Spleen (tissue), 13 donors: ENCODE measurements at places on chromosomes 1 and 21. TPM values are rescaled to one million over a fixed set of nuclear protein-coding genes. Genes with fewer than 3 reads are reported as not detected.

Gene OR2L8
- total RNA-seq: 1.9 TPM

GRCh38 chr1:116006486-116006964 lies 30.2 kb downstream of the SLC22A15 start:
- no peaks in the 10 kb centered on the region for H3K36me3 ChIP-seq
- no peaks in the 10 kb centered on the region for H3K27me3 ChIP-seq
- no peak overlapping the region for H3K27ac ChIP-seq
- peaks cover 10% of the 10 kb centered on the region for H3K4me1 ChIP-seq
- no peak for DNase-seq

Gene SPRR2G
- total RNA-seq: not detected

Gene KLF17
- not detected for total RNA-seq

Gene RBM11
- total RNA-seq: 2.5 TPM

DNA sequence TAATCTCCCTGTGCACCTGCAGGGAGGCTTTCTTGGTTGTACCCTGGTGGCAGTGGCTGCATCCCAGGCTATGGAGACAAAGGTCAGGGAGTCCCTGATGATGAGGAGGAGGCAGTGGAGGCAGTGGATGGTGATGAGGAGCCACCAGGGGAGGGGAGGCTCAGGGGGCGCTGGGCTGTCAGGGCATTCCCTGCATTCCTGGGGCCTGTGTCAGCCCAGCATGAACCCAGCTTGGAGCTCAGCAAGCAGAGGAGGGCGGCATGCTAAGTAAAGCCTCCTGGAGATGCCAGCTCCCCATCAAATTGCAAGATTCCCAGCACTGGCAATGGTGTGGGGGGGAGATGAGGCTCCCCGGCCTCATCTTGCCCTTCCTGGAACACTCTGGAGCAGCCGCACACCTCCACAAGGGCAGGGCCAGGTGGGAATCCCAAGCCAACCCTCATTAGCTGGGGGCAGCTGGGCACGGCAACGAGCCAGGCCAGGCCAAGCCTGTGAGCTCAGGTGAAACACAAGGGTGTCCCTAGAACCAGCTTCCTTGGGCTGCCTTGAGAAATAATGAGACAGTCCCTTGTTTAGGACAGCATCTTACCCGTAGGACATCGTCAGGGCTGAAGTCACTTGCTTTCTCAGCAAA lies 469.5 kb downstream of the MATN1 start:
- no peak overlapping the region for H3K27ac ChIP-seq
- no peaks in the 10 kb centered on the region for H3K36me3 ChIP-seq
- no peak for DNase-seq
- peaks cover 62% of the 10 kb centered on the region for H3K27me3 ChIP-seq
- H3K4me1 ChIP-seq: no peaks in the 10 kb centered on the region
- H3K4me3 ChIP-seq: no peak overlapping the region

DNA sequence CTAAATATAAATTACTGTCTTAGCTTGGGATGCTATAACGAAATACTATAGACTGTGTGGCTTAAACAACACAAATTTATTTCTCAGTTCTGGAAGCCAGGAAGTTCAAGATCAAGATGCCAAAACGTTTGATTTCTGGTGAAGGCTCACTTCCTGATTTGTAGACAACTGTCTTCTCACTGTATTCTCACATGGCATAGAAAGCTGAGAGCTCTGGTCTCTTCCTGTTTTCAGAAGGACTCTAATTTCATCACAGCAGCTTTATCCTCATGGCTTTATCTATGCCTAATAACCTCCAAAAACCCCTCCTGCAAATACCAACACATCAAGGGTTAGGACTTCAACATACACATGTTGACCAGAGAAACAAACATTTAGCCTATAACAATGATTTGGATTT lies 1795.5 kb downstream of the MRPL39 start:
- H3K4me1 ChIP-seq: no peaks in the 10 kb centered on the region
- H3K36me3 ChIP-seq: no peaks in the 10 kb centered on the region
- no peak overlapping the region for H3K4me3 ChIP-seq
- H3K27ac ChIP-seq: no peak overlapping the region
- DNase-seq: no peak

GRCh38 chr1:111602302-111602701 lies 17.3 kb upstream of the RAP1A start:
- no peak for DNase-seq
- peak overlapping the region; percentile 67 for H3K27ac ChIP-seq
- no peak overlapping the region for H3K4me3 ChIP-seq
- H3K4me1 ChIP-seq: peaks cover 65% of the 10 kb centered on the region

Gene GPR25
- not detected for total RNA-seq

DNA sequence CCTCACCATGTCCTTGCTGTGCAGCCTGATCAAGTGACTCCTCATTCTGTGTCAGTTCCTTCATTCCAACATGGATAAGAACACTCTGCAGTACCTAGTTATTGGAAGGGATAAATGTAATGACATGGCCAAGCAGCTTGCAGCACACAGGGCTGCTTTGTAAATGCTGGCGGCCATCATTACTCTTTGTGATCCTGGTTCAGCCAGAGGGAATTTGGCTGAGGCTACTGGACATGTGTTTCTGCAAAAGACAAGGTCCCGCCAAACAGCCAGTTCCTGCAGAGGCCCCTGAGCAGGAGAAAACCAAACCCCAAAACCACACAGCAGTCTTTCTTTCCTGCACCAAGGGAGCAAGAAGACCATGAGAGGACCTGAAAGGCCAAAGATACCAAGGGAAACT lies 495.8 kb downstream of the AJAP1 start:
- H3K27me3 ChIP-seq: no peaks in the 10 kb centered on the region
- no peaks in the 10 kb centered on the region for H3K4me1 ChIP-seq

GRCh38 chr1:101236516-101237228 lies at the start of gene S1PR1:
TSS of gene S1PR1 (plus strand) at chr1:101237019. CDS start at chr1:101238985, 1,966 bp downstream.
- H3K27ac ChIP-seq: peak within 1 kb of the TSS; percentile 99
- H3K4me1 ChIP-seq: peaks cover 51% of the 10 kb centered on the region
- no peaks in the 10 kb centered on the region for H3K36me3 ChIP-seq

DNA sequence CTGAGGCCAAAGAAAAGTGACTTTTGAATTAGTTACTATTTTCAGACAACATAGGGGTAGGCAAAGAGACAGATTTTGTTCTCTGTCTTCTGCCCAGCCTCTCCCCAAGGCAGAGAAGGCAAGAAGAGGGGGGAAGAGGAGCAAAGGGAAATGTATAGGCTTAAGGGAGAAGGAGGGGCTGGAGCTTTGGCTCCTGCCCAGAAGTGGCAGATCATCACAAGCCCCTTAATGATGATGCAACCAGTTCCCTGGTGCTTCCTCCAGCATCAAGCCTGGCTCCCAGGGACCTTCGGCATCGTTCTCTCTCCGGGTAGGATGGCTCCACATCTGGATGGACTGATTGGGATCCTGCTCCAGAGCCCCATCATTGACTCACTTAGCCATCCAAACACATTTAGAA lies 112.8 kb downstream of the KCND3 start:
- H3K4me1 ChIP-seq: peaks cover 21% of the 10 kb centered on the region
- H3K4me3 ChIP-seq: no peak overlapping the region
- no peaks in the 10 kb centered on the region for H3K27me3 ChIP-seq
- no peak overlapping the region for H3K27ac ChIP-seq
- no peak for DNase-seq
- no peaks in the 10 kb centered on the region for H3K36me3 ChIP-seq

Gene AKR7A3
- 0.97 TPM for total RNA-seq

- H3K27ac ChIP-seq: no peak overlapping the region
- DNase-seq: peak; percentile 35
- H3K27me3 ChIP-seq: no peaks in the 10 kb centered on the region
- H3K4me1 ChIP-seq: peaks cover 16% of the 10 kb centered on the region
Measured at GRCh38 chr1:1947493-1947892, 28.4 kb upstream of the TMEM52 start.

GRCh38 chr1:163652441-163652840 lies 330.7 kb downstream of the NUF2 start:
- no peaks in the 10 kb centered on the region for H3K4me1 ChIP-seq
- no peak overlapping the region for H3K4me3 ChIP-seq
- DNase-seq: no peak
- no peak overlapping the region for H3K27ac ChIP-seq
- no peaks in the 10 kb centered on the region for H3K36me3 ChIP-seq
- H3K27me3 ChIP-seq: no peaks in the 10 kb centered on the region

Gene KRTAP10-6
- not detected for total RNA-seq

GRCh38 chr1:60090655-60091054 lies 17.1 kb upstream of the C1orf87 start:
- H3K4me1 ChIP-seq: no peaks in the 10 kb centered on the region
- H3K36me3 ChIP-seq: no peaks in the 10 kb centered on the region
- no peak overlapping the region for H3K4me3 ChIP-seq
- DNase-seq: no peak

Gene KCNJ9
- not detected for total RNA-seq

DNA sequence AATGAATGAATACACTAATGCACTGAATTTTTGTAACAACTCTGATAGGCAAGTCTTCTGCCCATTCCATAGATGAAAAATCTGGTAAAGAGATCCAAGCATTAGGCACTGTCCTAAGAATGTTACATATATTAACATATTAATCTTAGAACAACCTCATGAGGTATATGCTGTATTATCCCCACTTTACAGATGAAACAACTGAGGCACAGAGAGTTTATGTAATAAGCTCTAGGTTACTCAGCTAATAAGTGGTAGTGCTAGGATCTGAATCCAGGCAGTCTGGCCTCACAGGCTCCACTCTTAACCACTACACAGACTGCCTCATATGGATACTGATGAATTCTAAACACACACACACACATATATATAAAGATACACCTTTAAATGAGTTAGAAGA lies 52.8 kb downstream of the TRAF5 start:
- H3K36me3 ChIP-seq: peaks cover 7% of the 10 kb centered on the region
- DNase-seq: no peak
- no peak overlapping the region for H3K27ac ChIP-seq
- no peaks in the 10 kb centered on the region for H3K27me3 ChIP-seq
- no peak overlapping the region for H3K4me3 ChIP-seq
- H3K4me1 ChIP-seq: peaks cover 20% of the 10 kb centered on the region

GRCh38 chr1:116166655-116167054 lies 55.5 kb downstream of the MAB21L3 start:
- no peaks in the 10 kb centered on the region for H3K36me3 ChIP-seq
- H3K4me1 ChIP-seq: no peaks in the 10 kb centered on the region
- no peak for DNase-seq
- peaks cover 4% of the 10 kb centered on the region for H3K27me3 ChIP-seq
- H3K4me3 ChIP-seq: no peak overlapping the region
- H3K27ac ChIP-seq: no peak overlapping the region

Gene MAP3K21
- total RNA-seq: 1.5 TPM

DNA sequence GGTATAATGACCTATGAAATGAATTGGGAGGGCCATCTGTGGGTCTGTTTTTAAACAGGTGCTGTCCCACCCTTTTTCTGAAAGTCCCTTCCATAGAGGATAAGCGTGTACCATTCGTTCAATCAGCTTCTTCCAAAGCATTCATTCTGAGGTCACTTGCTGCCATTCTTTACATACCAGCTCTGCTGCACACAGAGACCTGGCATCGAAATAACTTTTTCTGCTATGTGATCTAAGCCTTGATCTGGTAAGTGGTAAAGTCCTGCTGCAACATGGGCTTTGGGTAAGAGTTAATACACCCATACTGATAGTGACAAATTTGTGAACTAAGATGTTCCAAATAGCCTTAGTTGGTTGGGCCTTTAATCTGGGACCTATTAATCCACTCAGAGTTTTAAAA lies 38.9 kb downstream of the DR1 start:
- H3K27me3 ChIP-seq: no peaks in the 10 kb centered on the region
- no peak overlapping the region for H3K27ac ChIP-seq
- no peaks in the 10 kb centered on the region for H3K4me1 ChIP-seq
- no peak for DNase-seq

- no peak overlapping the region for H3K4me3 ChIP-seq
- H3K4me1 ChIP-seq: no peaks in the 10 kb centered on the region
- no peaks in the 10 kb centered on the region for H3K36me3 ChIP-seq
- no peak for DNase-seq
Measured at GRCh38 chr1:61370177-61370912, 288.0 kb downstream of the NFIA start.

DNA sequence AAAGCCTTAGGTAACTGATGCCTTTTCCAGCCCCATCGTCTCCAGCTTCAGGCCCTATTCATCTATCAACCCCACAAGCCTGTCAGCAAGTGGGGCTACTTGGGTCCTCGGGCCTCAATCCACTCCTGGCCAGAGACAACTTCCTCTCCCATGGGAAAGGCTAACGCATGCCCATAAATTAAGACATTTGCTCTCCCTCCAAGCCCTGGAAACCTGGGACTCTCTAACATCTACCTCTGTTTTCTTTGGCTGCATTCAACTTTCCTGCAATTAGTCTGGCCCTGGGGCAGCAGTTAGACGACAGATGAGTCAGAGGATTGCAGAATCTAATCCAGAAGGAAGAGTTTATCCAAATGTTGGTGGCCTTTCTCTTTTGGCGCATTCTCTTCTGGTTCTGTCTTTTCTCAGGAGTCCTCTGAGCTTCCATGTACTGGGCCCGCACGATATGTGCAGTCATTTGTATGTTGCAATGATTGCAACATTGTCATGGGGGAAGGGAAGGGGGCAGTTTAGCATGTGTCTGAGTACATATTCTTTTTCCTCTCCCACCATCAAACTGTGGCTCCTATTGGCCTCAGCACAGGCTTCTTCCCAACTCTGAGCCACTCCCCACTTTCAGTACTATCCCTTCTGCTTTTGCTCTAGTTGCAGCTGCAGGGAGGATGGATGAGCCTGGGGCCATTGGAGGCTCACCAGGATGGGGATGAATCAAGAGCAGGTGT lies 54.4 kb downstream of the NAV1 start:
- peak; percentile 59 for DNase-seq
- no peak overlapping the region for H3K4me3 ChIP-seq
- no peaks in the 10 kb centered on the region for H3K27me3 ChIP-seq
- no peaks in the 10 kb centered on the region for H3K4me1 ChIP-seq
- H3K27ac ChIP-seq: no peak overlapping the region

Gene G0S2
- total RNA-seq: 12.5 TPM

DNA sequence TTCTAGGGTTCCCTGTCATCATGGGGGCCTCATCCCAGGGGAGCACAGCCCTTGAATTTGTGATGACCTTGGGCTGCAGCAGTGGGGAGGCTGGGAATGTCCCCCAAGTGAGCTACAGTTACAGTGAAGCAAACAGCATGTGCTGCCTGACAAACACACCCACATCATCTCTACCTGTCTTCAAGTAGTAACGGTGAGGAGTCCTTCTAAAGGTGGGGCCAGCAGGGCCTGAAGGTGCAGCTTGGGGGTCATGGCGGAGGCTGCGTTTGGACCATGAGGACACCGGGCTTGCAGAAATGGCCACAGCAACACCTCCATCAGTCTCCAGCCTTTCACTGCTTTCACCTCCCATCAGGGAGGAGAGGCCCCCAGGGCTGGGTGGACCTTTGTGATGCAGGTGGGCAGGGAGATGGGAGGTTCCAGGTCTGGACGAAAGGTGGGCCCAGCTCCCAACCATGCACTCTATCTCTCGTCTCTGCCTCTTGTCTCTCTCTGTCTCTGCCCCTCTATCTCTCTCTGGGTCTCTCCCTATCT lies 55.7 kb downstream of the WNT9A start:
- DNase-seq: peak; percentile 64
- peaks cover 8% of the 10 kb centered on the region for H3K27me3 ChIP-seq
- H3K36me3 ChIP-seq: no peaks in the 10 kb centered on the region
- no peak overlapping the region for H3K27ac ChIP-seq

GRCh38 chr1:113975211-113975895 lies 3.9 kb upstream of the OLFML3 start:
- peaks cover 31% of the 10 kb centered on the region for H3K36me3 ChIP-seq
- no peak overlapping the region for H3K4me3 ChIP-seq
- H3K4me1 ChIP-seq: peaks cover 26% of the 10 kb centered on the region
- peak overlapping the region; percentile 59 for H3K27ac ChIP-seq
- H3K27me3 ChIP-seq: no peaks in the 10 kb centered on the region
